ENCODE measurements at places on chromosomes 2 and 18. TPM values are rescaled to one million over a fixed set of nuclear protein-coding genes. Genes with fewer than 3 reads are reported as not detected.

- DNase-seq: no peak
Measured at GRCh38 chr2:221073326-221074049, 498.6 kb downstream of the EPHA4 start.

DNA sequence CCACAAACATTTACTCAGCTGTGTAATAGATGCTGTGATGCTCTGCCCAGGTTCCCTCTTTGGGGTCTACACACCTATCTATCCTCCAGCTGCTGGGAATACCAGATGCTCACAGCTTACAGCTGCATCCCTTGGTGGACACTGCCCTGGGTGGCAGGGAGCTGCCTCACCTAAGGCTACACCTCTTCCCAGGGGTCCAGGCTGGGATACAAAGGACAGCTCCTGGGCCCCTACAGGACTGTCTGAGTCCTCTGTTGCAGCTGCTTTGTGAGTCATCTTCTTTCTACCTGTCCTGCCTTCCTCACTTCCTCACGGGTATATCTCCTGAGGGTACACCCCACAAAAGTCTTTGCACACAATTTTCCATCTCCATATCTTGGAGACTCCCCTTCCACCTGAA is 27.6 kb downstream of the THNSL2 start:
- no peak for DNase-seq

DNA sequence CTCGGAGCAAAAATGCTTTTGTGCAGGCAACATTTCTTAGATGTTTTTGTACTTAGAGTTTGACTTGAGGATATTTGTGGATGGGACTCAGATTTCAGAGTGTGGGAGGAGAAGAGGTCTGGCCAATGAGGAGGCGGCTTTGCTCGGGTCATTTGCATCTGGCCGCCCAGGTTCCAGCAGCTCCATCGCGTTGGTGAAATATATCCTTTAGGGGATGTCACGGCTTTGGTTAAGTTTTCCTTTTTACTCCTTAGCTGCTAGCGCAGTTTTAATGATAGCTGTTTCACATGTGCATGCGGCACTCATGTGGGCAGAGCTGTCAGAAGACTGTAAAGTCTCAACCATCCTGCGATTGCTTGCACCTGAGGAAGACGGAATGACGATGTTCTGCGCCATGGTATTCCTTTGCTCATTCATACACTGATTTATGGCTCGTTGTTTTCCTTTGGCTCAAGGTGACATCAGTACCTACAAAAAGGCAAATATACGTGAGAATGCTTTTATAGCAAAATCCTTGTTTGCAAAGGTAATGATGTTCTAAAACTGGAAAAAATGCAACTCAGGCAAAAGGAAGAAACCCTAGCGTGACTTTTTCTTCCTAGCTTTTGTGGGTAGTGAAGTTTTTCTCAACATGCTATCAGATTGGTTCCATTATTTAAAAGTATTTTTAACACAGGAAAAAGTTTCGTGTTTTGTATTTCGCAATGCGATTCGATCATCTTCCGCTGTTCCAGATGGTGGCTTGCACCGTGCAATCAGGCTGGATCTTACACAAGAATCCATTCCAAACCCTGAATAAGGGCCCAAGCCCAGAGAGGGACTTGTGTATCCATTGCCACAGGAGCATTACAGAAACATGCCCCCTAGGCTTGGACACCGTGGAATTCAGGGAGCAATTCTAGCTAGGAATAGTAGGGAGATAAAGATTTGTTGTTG is 70.5 kb upstream of the ZNF516 start:
- DNase-seq: peak; percentile 82

- no peak for DNase-seq
Measured at GRCh38 chr2:11305338-11305737, 39.1 kb downstream of the ROCK2 start.

TBC1D8 gene
- 18.3 TPM for polyA plus RNA-seq

DNA sequence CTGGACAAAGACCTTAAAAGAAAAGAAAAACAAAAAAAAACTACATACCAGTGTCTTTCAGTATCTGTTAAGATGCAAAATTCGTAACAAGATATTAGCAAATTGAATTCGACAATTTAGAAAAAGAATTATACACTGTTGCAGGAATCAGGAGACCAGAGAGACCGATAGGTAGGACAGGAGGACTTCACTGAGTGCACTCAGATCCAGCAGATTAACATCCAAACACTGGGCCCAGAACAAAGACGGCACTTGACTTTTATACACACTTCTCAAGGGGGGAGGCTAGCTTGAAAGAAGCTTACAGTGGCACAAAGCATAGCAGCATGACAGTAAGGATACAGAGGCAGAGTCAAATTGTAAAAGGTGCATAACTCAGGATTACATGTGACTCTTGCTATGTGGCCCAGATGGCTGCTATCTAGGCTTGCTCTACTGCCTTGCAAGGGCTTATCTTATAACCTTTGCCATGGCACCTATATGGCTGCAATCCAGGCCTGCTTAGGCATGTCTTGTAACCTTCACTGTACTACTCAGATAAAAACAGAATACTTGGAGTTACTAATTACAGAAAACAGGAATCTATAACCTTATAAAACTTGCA is 507.3 kb upstream of the LRRTM4 start:
- no peak for DNase-seq

ITGAV gene
- polyA plus RNA-seq: 76.1 TPM

DNA sequence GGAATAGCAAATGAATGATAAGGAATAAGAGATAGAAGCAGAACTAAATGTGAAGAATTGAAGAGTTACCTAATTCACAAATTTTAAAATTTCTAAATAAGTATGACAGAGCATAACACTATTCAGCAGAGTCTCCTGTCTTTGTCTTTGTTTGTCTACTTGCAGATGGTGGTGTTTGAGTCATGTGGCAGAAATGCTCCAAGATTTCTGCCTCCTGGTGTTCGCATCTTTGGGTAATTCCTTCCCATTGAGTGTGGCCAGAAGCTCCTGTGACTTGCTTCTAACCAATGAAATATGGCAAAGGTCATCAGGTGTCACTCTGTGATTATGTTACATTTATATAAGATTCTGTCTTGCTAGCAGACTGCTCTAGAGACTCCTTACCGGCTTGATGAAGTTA is 45.6 kb upstream of the GALNT3 start:
- DNase-seq: no peak

DNA sequence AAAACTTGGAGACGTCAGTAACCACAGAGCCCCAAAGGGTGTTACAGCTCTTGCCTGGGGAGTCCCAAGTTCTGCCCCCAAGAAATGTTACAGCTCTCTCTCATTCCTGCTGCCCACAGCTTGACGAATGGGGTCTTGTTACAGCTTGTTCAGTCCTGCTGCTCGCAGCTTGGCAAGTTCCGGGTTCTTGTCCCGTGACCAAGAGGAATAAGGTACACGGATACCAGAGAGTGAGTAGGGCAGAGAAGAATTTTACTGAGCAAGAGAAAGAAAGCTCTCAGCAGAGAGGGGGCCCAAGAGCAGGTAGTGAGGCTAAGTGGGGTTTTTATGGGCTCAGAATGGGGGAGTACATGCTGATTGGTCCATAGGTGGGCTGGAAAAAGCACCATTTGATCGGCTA is 27.2 kb downstream of the SLC39A6 start:
- DNase-seq: no peak

DNA sequence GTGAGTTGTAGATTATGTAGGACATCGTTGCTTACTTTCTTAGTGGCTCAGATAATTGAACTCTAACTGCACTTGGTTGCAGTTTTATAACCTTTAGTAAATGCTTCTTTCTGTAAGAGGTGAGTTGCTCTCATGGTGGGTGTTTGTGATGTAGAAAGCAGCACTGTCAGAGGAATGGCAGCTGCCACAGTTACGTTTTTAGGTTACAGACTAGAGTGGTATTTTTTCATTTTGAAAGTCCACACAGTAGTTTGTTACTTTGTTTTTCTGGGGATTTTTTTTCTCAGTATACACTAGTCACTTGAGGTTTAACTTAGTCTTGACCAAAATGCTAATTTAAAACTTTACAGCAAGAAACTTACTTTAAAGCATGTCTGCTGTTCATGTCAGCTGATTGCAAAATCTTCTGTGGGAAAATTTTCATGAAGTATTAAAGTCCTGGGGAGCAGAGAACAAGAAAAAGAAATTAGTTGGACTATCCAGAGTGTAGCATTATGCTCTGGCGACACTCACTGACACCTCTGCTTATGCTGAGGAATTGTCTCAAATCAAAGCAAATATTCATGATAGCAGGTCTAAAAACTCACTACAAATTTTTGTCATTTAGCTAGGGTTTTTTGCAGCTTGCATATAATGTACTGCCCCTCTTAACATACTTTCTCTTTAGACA is 14.8 kb downstream of the AFTPH start:
- no peak for DNase-seq

PCARE gene
- polyA plus RNA-seq: not detected

ANKRD30BL gene
- 5.0 TPM for polyA plus RNA-seq

- no peak for DNase-seq
Measured at GRCh38 chr18:38571651-38572050, 1006.1 kb upstream of the CELF4 start.

SLC40A1 gene
- 25.7 TPM for polyA plus RNA-seq

DNA sequence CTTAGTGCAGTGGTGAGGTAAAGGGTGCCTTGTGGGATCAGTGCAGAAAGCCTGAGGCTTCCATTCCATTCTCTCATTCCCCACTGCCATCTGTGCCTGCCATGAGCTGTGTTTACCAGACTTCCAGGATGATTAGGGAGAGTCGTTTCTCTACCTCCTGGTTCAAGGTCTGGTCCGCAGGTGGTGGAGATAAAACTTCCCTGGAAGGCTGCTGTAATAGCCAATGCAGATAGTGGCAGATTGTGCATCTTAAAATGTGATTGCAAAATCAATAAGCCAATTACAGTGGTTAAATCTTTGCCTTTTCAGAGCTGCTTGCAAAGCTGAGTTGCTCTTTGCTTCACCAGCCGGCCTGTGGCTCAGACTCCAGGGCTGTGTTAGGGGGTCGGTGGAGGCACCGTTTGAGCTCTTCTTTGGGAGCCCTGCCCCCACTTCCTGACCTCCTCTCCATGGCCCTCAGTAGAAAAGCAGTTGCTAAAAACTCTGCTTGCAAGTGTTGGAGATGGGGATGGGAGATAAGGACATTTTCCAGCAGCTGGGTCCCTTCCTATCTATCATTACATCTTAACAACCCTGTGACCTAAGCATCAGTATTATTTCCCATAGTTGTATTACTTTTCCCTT is 95.2 kb upstream of the HS6ST1 start:
- DNase-seq: no peak

SKOR2 gene
- 5.2 TPM for polyA plus RNA-seq

GRCh38 chr18:72063001-72063400 is 481.1 kb downstream of the CBLN2 start:
- no peak for DNase-seq

DNA sequence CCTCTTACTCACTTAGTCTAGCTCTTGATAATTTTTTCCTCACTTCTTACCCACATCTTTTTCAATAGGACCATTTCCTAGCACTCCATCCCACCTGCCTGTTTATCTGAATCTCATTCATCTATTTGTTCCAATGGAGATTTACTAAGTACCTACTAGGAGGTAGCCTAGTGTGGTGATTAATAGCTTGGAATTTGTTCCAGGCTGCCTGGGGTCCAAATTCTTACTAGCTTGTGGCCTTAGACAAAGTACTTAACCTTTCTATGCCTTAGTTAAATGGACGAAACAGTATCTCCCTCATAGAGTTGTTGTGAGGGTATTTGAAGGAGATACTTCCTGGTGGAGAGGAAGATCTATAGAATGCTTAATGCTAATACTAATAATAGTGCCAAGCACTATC is 42.9 kb upstream of the SERTAD2 start:
- DNase-seq: no peak

DNA sequence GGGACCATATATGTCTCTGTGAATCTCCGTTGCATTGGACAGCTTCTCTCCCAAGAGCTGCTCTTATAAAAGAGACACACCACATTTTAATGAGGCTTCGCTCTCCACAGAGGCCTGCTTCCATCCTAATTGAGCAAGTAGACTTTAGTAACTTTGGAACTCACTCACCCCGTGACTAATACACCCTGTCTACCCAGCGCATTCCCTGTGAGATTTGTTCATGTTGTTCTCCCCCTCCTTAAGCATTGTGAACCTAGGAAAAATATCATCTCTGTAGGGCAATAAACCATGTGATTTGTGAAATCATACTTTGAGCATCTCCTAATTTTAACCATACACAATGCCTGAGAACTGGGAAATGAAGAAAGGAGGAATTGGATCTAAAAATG is 56.9 kb downstream of the MCFD2 start:
- DNase-seq: no peak
